Transverse colon (tissue), 4 donors: ENCODE measurements at places on chromosomes 3 and 15.

- no peaks in the 10 kb centered on the region for H3K36me3 ChIP-seq
- peaks cover 5% of the 10 kb centered on the region for H3K4me1 ChIP-seq
- DNase-seq, result no peak
Observed at GRCh38 chr15:74593122-74593521, 22.5 kb upstream of the CLK3 start.

GRCh38 chr3:144491333-144491732 is 519.7 kb downstream of the DIPK2A start:
- no peak overlapping the region for H3K4me3 ChIP-seq
- DNase-seq, result no peak
- H3K4me1 ChIP-seq, result no peaks in the 10 kb centered on the region
- no peaks in the 10 kb centered on the region for H3K27me3 ChIP-seq
- no peak overlapping the region for H3K27ac ChIP-seq
- H3K36me3 ChIP-seq, result no peaks in the 10 kb centered on the region

DNA sequence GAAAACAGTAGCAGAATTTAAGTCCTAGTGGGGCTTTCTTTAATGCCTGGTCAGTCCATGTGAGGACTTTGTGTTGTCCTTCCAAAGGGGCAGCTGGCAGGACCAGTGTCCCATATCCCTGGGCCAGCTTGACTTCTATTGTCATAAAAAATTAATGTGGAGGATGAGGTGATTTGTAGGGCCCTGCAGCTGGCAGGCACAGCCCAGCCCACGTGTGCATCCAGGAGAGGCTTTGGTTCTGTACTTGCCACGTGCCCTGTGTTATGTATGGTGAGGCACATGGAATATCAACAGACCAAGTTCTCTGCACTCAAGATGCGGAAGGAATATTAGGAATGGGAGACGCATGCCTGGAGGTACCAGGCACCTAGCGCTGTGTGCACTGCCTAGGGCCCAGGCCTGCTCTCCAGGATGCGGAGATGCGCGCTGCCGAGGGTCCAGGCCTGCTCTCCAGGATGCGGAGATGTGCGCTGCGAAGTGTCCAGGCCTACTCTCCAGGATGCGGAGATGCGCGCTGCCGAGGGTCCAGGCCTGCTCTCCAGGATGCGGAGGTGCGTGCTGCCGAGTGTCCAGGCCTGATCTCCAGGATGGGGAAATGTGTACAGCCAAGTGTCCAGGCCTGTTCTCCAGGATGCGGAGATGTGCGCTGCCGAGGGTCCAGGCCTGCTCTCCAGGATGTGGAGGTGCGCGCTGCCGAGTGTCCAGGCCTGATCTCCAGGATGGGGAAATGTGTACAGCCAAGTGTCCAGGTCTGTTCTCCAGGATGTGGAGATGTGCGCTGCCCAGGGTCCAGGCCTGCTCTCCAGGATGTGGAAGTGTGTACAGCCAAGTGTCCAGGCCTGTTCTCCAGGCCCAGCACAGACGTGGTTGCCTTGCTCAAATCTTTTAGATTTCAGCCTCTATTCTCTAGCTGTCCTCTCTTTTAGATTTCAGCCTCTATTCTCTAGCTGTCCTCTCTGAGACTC is 183.3 kb upstream of the ROPN1 start:
- no peaks in the 10 kb centered on the region for H3K27me3 ChIP-seq
- no peak for DNase-seq
- peak overlapping the region; percentile 51 for H3K27ac ChIP-seq
- no peaks in the 10 kb centered on the region for H3K4me1 ChIP-seq
- no peak overlapping the region for H3K4me3 ChIP-seq
- no peaks in the 10 kb centered on the region for H3K36me3 ChIP-seq

GRCh38 chr3:184361532-184361931 is at the start of the genes CLCN2 and POLR2H:
CLCN2 (minus strand) TSS chr3:184361605; CDS start chr3:184361479, 126 bp downstream.
POLR2H (plus strand) TSS chr3:184361710; CDS start chr3:184363493, 1,783 bp downstream.
- peak within 1 kb of the TSS; percentile 95 for H3K4me3 ChIP-seq
- peak within 1 kb of the TSS; percentile 96 for H3K27ac ChIP-seq
- peaks cover 38% of the 10 kb centered on the region for H3K4me1 ChIP-seq
- peak; percentile 65 for DNase-seq
- H3K36me3 ChIP-seq, result peaks cover 6% of the 10 kb centered on the region

- H3K27ac ChIP-seq, result no peak overlapping the region
- no peaks in the 10 kb centered on the region for H3K4me1 ChIP-seq
- DNase-seq, result no peak
- H3K36me3 ChIP-seq, result no peaks in the 10 kb centered on the region
- no peaks in the 10 kb centered on the region for H3K27me3 ChIP-seq
Observed at GRCh38 chr3:62421207-62421606, 47.9 kb upstream of the FEZF2 start.

DNA sequence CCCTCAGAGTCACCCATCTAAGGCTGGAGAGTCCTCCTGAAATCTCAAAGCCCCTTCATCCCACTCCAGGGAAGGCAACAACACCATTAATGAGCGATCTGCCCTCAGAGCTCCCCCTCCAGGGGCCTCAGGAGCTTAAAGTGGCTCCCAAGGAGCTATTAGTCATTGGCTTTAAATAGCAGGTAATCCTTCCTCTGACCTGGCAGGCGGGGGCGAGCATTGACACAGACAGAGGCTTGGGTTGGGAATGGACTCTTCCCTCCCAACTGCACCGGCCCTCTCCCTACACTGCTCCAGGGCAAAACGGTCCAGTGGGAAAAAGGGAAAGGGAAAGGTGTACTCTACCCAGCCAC is 1.4 kb downstream of the MFGE8 start:
- peaks cover 5% of the 10 kb centered on the region for H3K4me1 ChIP-seq
- DNase-seq, result no peak
- no peaks in the 10 kb centered on the region for H3K36me3 ChIP-seq
- peak overlapping the region; percentile 74 for H3K27ac ChIP-seq
- peak overlapping the region; percentile 61 for H3K4me3 ChIP-seq

DNA sequence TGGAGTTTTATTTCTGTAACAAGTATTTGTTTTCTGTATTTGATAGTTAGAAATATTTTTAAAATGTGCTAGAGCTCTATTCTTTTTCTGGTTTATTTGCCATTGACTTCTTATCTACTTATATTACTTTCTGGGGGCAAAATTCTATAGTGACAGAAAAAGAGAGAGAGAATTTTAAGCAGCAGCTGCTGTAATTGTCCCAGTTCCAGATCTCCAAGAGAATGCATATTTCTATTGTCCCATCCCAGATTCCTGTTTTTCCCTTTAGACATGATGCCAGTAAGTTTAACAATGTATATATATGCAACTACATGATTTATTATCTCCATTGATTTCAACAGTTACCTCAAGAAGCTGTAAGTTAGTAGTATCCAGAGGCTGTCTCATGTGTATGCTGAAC is 541.7 kb upstream of the ZNF385D start:
- H3K36me3 ChIP-seq, result no peaks in the 10 kb centered on the region
- no peaks in the 10 kb centered on the region for H3K27me3 ChIP-seq
- no peak overlapping the region for H3K27ac ChIP-seq
- H3K4me1 ChIP-seq, result no peaks in the 10 kb centered on the region
- no peak for DNase-seq

- no peak overlapping the region for H3K4me3 ChIP-seq
- H3K27me3 ChIP-seq, result no peaks in the 10 kb centered on the region
- no peak overlapping the region for H3K27ac ChIP-seq
- no peaks in the 10 kb centered on the region for H3K4me1 ChIP-seq
- H3K36me3 ChIP-seq, result no peaks in the 10 kb centered on the region
- no peak for DNase-seq
Observed at GRCh38 chr15:75923756-75924155, 20.1 kb downstream of the FBXO22 start.

- H3K4me3 ChIP-seq, result no peak overlapping the region
- no peak overlapping the region for H3K27ac ChIP-seq
- no peaks in the 10 kb centered on the region for H3K36me3 ChIP-seq
- H3K4me1 ChIP-seq, result no peaks in the 10 kb centered on the region
Observed at GRCh38 chr3:186828340-186828739, 14.2 kb upstream of the ADIPOQ start.

GRCh38 chr3:43017004-43017403 is 37.9 kb downstream of the GASK1A start:
- no peak overlapping the region for H3K27ac ChIP-seq
- H3K27me3 ChIP-seq, result no peaks in the 10 kb centered on the region
- H3K36me3 ChIP-seq, result no peaks in the 10 kb centered on the region
- no peak overlapping the region for H3K4me3 ChIP-seq

- H3K4me1 ChIP-seq, result no peaks in the 10 kb centered on the region
- no peaks in the 10 kb centered on the region for H3K27me3 ChIP-seq
- H3K4me3 ChIP-seq, result no peak overlapping the region
- H3K27ac ChIP-seq, result no peak overlapping the region
Observed at GRCh38 chr3:33858131-33858530, 59.7 kb downstream of the PDCD6IP start.

GRCh38 chr3:161212171-161212771 is 8.8 kb upstream of the NMD3 start:
- no peaks in the 10 kb centered on the region for H3K27me3 ChIP-seq
- no peak overlapping the region for H3K27ac ChIP-seq
- H3K36me3 ChIP-seq, result no peaks in the 10 kb centered on the region

DNA sequence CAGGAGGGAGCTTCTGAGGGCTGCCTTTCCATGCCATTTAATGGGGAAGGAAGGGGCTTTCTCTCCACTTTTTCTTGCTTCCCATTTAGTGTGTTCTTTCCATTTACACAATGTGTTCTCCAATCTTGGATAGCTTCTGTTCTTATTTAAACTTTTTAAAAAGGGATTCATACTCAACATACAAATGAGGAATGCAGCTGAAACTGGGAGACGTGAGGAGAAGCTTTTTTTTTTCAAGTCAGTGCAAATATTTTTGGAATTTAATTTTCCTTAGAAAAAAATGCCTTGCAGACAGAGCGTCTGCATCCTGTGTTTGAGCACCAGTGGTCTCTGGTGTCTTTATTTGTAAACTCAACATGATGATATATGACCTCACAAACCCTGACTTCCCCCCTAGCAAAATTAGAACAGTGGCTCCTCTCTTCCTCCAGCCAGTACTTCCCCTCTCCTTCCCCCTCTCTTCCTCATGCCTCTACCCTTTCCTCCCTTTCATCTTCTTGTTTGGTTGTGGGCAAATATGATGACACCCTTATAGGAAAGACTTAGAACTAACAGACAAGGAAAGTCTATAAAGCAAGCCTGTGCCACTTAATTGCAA is 48.1 kb upstream of the PCSK6 start:
- no peaks in the 10 kb centered on the region for H3K27me3 ChIP-seq
- no peak overlapping the region for H3K4me3 ChIP-seq
- H3K27ac ChIP-seq, result no peak overlapping the region

DNA sequence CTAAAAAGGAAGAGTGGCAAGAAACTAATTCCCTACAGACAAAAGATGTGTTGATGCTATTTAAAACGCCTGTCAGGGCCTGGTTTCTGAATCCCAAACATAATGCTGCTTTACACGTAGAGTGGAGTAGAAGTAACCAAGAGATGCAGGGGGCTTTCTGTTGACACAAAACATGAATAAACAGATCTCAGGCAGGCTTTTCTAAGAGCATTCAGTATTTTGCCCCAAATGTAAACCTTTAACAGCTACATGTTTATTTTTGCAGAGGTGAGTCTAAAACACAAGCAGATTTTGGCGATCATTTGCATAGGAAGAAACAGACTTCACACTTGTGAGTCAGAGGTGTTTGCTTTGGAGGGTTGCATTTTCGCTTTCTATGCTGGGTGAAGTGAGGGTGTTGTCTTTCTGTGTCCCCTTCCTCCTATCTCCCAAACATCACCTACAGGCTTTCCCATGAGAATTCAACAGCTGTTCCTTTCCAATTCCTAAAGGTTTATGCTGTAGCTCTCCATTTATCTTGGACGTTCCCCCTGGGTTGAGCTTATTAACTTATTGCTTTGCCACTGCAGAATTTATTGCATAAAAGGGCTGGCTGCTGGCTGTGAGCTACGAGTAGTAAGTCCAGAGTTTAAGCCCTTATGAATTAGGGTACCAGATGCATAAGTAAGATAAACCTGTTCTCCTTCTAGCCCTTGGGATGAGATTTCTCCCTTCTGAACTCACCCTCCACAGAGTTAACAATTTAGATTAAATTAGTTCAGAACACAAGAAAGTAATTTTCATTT is 156.7 kb downstream of the DIPK2A start:
- H3K4me1 ChIP-seq, result no peaks in the 10 kb centered on the region
- no peaks in the 10 kb centered on the region for H3K36me3 ChIP-seq
- no peak overlapping the region for H3K27ac ChIP-seq

DNA sequence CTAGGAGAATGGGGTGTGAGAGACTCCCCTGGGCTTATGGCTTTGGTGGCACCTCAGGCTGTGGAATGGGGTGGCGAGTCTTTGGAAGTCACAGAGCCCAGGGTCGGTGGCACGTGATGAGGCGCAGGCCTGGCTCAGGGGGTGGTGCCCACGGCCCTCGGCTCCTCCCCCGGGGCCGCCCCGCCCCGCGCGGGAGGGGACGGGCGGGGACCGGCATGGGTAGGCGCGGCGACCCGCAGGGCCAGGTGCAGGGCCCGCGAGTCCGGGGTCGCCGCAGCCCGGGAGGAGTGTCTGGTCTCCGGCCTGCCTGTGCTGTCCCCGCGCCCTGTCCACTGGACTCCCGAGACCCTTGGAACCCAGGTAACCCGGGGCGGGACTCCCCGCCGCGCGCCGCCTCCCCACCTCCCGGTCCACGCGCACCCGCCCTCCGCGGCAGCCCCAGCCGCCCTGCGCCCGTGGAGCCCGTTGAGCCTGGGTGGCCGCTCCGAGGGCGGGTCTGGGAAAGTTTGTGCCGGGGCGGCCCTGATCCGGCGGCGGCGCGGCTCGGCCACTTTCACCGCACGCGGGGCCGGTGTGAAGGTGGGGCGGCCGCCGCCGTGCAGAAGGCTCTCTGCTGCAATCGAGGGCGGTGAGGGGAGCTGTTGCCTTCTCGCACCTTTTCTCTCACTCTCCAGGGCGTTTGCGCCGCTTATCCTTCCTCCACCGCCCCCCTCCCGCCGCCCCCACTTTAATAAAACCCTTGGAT is at the start of gene PAQR5:
Gene PAQR5 (plus strand): TSS at position 216 of the 745 bp plus-strand sequence. CDS start 61,169 bp downstream, outside the sequence.
- DNase-seq, result peak; percentile 75
- H3K36me3 ChIP-seq, result no peaks in the 10 kb centered on the region
- peak within 1 kb of the TSS; percentile 37 for H3K4me3 ChIP-seq
- H3K4me1 ChIP-seq, result peaks cover 28% of the 10 kb centered on the region
- peak within 1 kb of the TSS; percentile 75 for H3K27ac ChIP-seq
- peaks cover 18% of the 10 kb centered on the region for H3K27me3 ChIP-seq

- no peaks in the 10 kb centered on the region for H3K36me3 ChIP-seq
- H3K4me3 ChIP-seq, result no peak overlapping the region
- no peak overlapping the region for H3K27ac ChIP-seq
Observed at GRCh38 chr3:186760897-186761447, 22.4 kb upstream of the EIF4A2 start.

GRCh38 chr3:112633757-112634156 is 7.2 kb downstream of the CCDC80 start:
- no peak for DNase-seq
- peak overlapping the region; percentile 74 for H3K27ac ChIP-seq
- no peak overlapping the region for H3K4me3 ChIP-seq

DNA sequence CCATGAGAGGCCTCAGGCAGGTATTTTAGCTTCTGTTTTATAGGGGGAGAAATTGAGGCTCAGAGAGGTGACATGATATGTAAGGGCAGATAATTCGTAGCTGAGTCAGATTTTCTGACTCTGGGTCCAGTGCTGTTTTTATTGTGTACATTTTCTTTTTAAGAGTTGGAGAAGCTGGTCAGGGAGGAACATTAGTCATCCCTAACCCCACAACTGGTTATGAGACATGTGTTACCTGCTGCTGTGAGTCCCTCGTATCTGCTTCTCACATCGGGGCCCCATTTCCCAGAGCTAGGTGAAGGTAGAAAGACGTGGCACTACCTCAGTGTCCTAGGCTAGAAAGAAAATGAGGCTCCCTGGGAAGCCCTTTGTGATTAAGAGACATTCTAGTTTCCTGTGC is 28.6 kb downstream of the GALNT15 start:
- no peak overlapping the region for H3K4me3 ChIP-seq

- no peaks in the 10 kb centered on the region for H3K36me3 ChIP-seq
- DNase-seq, result no peak
- peaks cover 36% of the 10 kb centered on the region for H3K4me1 ChIP-seq
Observed at GRCh38 chr3:108222853-108223565, 785 bp upstream of the IFT57 start.
